ENCODE measurements at places on chromosomes 7 and 10.

GRCh38 chr7:34844406-34844805, 186.4 kb downstream of the NPSR1 start:
- DNase-seq, result no peak

DNA sequence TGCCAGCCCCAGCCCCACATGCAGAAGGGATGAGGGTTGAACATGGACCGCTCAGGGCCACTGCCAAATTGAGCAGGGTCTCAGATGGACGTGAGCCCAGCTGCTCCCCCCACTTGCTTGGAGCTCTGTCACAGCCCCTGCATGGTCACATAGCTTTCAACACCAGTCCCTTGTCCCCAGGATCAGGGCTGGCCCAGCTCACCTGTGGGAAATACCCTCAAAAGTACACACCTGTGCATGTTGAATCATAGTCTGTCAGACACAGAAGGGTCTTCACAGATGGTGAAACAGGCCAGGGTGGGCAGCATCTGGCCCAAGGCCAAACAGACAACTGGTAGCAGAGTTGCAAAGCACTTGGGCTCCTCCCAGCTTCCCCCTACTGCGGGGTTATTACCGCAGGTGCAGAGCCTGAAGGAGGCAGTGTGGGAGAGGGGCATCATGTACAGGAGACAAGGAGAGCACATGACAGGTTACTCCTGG, 77.6 kb upstream of the UNC5B start:
- no peak for DNase-seq

DNA sequence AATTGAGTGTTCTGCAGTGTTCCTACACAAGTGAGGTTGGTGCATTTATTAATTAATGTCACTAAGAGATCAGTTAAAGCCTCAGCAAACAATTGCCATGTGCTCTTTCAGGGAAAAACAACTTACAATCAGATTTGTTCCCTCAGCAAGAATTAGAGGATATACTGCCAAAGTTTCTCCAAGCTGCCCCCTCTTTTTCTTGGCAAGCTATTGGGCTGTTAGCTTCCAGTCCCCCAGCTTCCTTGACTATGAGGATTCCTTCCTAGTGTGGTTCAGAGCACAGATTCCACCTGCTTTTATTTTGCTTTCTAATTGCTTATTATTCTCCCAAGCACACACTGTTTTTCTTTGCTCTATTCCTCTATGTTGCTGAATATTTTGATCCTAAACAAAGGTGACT, 112.7 kb downstream of the RBM20 start:
- DNase-seq, result no peak

GRCh38 chr7:21617916-21618390, 75.1 kb downstream of the DNAH11 start:
- DNase-seq, result no peak

DNA sequence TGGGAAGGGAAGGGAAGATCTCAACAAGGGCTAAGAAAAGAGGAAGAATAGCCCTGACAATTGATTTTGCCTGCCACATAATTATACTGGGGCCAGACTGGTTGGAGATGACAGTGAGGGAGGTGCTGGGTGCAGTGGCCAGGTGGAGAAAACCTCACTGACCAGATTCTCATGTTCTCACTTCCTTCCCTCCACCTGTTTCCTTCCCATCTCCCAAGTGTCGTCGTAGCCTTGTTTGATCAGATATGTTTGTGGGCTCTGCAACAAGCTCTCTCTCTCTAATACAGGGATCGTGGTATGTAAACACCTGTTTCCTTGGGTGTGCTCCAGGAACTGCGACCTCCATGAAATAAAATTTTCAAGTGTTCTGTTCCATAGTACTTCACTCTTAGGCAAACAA, 60.2 kb downstream of the VCL start:
- no peak for DNase-seq

GRCh38 chr7:100547872-100548271, 8.9 kb downstream of the AGFG2 start:
- no peak for DNase-seq

- DNase-seq, result no peak
These were observed 889.3 kb upstream of the CELF2 start for GRCh38 chr10:10128387-10128786.

DNA sequence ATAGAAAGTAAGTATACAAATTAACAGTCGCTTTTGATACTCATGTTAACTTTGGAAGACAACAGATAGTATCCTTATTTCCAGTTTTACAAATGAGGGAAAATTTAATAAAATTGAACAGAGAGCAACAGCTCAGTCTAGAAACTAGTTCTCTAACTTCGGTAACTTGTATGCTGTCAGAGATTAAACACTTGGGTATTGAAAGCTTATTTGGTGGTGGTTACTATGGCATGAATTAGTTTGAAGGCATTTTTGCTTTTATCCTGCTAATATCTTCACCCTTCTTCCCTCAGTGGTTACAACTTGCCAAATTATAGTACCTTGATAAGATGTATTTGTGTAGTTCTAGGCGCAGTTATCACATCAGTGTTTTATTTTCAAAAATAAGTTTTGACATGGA, 7.2 kb downstream of the WAC start:
- DNase-seq, result no peak

DNA sequence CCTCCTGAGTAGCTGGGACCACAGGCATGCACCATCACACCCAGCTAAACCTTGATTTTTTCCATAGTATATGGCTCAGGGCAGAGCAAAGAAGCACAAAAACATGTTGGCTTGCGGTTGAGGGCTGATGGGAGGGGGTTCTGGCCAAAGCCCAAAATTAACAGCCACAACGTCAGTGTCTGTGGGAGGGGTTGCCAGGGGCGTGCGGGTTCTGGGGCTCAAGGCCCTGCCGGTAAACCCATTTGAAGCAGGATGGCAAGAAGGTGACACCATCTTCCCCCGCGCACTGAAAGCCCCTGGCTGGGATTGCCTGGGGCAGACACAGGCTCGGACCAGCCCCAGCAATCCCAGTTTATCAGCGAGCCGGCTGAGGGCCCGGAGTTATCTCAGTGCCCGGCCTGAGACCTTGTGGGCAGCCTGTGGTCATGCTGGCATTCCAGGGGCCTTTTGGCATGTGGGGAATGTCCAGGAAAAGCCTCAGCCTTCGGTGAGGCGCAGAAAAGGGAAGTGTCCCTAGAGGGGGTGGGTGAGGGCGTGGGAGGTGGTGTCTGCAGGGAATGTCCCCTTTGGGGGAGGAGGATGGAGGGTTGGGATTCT, 167.7 kb upstream of the TNRC18 start:
- DNase-seq, result no peak

DNA sequence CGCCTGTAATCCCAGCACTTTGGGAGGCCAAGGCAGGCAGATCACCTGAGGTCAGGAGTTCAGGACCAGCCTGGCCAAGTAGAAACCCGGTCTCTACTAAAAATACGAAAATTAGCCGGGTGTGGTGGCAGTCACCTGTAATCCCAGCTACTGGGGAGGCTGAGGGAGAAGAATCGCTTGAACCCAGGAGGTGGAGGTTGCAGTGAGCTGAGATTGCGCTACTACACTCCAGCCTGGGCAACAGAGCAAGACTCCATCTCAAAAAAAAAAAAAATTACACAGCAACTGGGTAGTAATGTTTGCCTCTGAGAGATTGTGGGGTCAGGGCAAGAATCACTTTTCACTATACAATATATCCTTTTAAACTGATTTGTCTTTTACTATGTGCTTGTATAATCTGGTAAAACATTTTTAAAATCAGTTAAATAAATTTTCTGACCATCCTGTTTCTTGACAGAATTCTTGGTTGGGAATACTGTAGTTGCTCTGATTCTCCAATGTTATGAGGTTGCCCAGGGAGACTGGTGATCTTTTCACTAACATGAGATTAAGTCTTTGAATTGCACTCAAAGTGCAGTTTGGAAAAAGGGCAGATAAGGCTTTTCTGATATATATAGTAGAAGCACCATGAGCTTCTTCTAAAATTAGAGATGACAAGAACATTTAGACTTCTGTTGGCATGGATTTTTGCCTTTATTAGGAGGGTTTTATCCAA, 1.5 kb downstream of the ENTPD7 start:
- DNase-seq, result no peak

- DNase-seq, result no peak
These were observed 40.6 kb downstream of the CYP17A1 start for GRCh38 chr10:102796407-102797176.

DNA sequence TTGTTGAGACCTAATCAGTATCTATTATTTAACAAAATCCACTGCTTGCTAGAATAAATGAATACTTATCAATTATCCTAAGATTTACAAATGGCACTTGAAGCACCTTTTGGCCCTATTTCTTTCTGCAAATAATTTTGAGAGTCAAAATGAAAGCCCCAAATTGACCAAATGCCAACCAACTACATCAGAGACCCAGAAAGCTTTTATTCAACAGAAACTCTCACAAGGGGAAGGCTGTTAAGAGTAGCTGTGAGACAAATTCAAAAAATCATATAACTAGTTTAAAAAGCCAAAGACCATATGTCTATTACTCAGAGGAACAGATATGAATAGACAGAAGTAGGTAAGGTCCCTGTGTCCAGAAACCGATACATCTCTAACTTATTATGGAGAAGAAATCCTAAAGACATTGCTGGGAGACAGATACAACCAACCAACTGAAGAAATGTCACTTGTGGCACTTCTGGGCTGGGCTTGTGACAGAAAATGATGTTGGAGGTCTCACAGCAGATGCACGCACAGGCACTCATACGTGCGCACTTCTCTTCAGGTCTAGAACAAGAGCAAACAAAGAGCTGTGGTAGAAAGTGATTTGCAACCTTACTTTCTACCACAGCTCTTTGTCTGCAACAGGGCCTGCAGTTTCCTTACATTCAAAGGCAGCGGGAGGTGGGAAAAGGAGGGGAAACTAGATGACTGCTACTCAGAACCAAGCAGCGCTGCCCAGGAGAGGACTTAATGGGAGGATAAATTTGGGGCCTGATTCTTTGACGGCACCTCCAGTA, 58.6 kb upstream of the KCNIP2 start:
- no peak for DNase-seq

DNA sequence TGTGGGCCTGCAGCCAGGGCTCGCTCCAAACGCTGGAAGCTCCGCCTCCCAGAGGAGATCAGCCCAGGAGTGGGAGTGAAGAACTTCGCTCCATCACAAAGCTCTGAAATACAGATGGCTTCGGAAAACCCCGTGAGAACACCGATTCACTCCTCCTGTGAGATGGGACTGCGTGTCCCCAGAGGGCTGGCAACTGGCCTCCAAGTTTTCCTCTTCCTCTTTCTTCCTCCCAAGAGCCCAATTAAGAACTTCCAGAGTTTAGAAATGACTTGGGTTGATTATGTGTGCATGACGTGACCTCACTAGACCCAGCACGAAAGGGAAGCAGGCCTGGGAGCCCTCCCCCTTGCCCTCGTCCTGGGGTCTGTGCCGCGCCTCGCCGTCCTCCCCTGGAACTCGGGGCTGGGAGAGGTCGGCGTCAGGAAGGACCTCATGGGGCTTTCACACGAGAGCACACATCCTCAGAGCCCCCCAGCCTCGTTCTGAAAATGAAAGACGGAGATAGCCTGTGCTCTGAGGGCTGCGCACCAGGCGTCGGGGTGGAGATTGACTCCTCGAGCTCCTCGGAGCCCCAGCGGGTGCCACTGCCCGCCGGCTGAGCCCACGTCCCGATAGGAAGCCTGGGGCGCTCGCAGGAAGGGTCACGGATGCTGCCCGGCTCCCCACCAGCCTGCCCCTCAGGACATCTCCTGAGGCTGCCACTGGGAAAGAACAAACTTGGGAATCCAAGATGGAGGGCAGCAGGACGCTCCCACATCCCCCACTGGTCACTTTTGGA, 37.8 kb downstream of the PTPRN2 start:
- no peak for DNase-seq

DNA sequence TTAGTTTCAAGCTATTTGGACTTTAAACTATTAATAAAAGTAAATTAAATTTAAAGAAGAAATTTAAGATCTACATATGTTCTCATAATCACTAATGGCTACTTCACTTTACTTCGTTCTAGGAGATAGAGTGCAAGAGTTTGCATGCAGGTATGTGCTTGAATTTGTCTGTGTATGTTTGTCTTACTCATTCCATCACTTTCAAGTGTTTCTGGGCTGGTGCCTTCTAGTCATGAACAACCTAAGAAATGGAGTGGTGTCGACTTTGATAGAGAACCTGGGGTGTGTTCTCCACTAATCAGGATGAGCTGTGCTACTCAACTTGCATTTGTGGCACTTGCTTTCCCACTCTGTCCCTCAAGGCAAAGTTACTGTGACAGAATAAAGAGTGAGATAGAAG, 169.9 kb downstream of the KCND2 start:
- no peak for DNase-seq

DNA sequence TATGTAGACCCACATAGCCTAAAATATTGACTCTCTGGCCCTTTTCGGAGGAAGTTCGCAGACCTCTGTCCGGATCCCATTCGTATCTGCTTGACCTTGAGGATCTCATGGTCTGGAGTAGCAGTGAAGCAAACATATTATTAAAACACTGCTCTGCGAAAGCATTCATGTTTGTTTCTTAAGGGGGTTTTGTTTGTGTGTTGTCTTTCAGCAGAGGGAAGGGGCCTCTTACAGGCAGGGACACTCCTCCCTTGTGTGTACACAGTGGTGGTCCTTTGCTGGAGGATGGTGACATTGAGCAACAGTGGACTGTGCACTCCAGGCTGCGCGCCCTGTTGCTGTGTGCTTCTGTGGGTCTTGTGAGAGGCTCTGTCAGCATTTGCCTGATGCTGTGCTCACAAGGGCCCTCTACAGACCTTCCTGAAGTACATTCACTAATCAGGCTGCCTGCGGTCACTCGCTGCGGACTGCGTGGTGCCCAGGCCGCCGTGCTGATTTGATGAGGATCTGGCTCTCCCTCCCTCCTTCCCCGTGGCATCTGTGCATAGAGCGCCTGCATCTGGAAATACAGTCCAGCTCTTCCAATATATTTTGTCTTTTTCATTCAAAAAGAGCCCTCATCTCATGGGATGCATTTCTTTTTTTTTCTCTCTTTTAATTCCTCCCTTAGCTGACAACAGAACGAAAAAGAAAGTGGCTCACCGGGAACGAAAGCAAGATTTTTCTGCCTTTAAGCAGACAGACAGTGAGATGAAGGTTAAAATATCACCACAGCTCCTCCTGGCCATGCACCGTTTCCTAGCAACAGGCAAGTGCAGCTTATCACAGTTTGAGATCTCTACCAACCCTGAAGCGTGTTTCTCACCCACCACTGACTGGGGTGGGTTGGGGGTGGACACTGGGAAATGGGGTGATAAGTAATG, 135.8 kb downstream of the CNNM2 start:
- DNase-seq, result no peak

GRCh38 chr10:119575506-119575905, 21.3 kb downstream of the TIAL1 start:
- DNase-seq, result no peak

- DNase-seq, result no peak
These were observed 28.9 kb upstream of the DDC start for GRCh38 chr7:50594136-50594535.

GRCh38 chr7:27992755-27993493, 187.7 kb downstream of the JAZF1 start:
- no peak for DNase-seq

DNA sequence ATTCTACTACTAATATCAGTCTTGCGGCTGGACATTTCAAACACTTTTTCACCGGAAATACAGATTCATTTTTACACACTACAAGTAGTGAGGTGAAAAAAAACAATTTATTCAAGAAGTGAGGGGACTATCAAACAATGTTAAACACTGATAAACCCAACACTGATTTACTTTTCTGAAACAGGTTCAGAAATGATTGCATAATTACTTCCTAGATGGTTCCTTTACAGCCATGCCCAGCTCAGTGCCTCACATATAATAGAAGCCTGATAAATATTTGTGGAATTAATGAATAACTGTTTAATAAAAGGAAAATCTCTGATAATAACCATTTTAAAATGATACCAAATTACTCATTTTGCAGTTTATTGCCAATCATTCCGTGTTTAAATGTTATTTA, 34.6 kb downstream of the FRA10AC1 start:
- DNase-seq, result no peak

GRCh38 chr10:51993475-51993874, 294.1 kb upstream of the CSTF2T start:
- no peak for DNase-seq

All from SK-N-MC (cell line).